ENCODE measurements at places on chromosomes 12 and 14. TPM values are rescaled to one million over a fixed set of nuclear protein-coding genes. Genes with fewer than 3 reads are reported as not detected.

KCNH5 gene
- 0.23 TPM for polyA plus RNA-seq

CCDC177 gene
- 0.05 TPM for polyA plus RNA-seq

OLR1 gene
- 1.3 TPM for polyA plus RNA-seq

SIX1 gene
- 10.9 TPM for polyA plus RNA-seq

PTPRQ gene
- polyA plus RNA-seq, result 53.1 TPM

TMEM263 gene
- polyA plus RNA-seq, result 93.5 TPM
